ENCODE measurements at places on chromosomes 16 and 17. TPM values are rescaled to one million over a fixed set of nuclear protein-coding genes. Genes with fewer than 3 reads are reported as not detected.

Gene KCNJ12
- 0.15 TPM for total RNA-seq

Gene CCDC43
- 40.6 TPM for total RNA-seq

Gene ARHGAP23
- 46.0 TPM for total RNA-seq

Gene GPR142
- total RNA-seq: 1.3 TPM

Gene INCA1
- total RNA-seq: not detected

Gene MC1R
- total RNA-seq: 7.1 TPM

Gene SLC35G6
- total RNA-seq: not detected

All from smooth muscle cell of trachea (primary cell).